ENCODE measurements at places on chromosomes 1 and 21.

- DNase-seq = no peak
Observed at GRCh38 chr21:45723049-45723958, 79.8 kb downstream of the PCBP3 start.

DNA sequence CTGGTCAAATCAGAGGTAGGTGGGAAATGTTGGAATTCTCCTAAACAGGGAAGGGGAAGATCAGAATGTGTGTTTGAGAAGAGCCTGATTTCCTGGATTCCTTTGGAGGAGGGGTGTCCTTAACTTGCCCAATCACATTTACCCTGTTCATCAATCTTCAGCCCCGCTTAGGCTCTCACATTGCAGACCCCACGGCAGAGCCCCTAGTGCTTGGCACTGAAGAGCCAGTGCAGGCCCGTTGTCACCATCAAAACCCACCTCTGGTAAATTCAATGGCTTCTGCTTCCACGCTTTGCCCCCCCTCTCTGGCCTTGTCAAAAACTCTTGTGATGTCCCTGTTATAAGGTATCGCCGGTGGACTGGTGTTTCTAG is 2.3 kb downstream of the AGPAT3 start:
- DNase-seq = no peak

DNA sequence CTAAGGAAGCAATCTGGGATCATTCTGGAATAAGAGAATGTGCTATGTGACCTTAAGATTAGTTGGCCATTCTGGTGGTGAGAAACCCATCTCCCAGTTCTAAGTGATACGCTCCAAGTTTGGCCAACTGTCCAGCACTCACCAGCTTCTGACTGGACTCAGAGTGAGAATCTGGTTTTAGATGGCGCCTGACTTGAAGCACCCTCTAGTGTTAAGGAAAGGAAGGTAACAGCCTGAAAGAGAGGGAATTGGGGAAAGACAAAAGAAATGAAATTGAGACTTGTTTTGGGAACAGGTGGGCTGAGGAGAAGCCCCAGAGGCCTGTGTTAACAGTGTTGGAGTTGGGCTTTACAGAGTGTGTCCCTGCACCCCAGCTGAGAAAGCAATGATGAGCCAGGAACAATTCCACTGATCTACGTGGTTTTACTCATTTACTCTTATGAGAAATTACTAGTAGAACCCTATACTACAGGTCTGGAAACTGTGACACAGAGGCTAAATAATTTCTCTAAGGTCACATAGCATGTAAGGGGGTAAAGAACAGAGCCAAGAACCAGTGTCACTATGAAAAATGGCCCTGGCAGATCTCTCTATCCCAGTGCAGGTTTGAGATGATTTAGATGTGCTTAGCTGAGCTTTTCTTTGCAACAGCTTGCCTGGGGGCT is 9.3 kb upstream of the FCAMR start:
- DNase-seq = no peak

DNA sequence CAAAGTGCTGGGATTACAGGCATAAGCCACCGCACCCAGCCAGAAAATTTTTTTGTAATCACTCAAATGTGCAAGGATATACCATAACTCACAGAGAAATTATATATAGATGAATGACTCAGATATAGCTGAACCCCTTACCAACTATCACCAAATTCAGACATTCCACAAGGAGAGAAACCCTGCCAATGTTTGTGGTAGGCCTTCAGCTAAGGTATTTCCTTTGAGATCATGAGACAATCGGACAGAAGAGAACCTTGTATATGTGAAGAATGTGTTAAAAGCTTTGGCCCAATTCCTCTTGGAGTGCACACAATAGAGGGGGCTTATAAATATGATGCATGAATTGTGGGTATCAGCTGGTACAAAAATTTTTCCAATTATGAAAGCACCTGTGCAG is 50.7 kb downstream of the ZNF684 start:
- no peak for DNase-seq

DNA sequence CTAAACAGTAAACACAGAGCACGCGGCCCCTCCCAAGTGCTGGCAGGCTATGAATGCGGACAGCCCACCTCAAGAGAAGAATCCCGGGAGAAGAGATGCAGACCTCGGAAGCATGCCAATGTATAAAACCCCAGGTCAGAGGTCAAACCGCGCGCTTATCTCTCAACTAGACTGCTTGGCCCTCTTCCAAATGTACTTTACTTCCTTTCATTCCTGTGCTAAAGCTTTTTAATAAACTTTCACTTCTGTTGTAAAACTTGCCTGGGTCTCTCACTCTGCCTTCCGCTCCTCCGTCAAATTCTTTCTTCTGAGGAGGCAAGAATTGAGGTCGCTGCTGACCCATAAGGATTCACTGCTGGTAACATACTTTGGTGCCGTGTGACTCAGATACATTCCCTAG is 216.0 kb downstream of the S1PR1 start:
- no peak for DNase-seq

DNA sequence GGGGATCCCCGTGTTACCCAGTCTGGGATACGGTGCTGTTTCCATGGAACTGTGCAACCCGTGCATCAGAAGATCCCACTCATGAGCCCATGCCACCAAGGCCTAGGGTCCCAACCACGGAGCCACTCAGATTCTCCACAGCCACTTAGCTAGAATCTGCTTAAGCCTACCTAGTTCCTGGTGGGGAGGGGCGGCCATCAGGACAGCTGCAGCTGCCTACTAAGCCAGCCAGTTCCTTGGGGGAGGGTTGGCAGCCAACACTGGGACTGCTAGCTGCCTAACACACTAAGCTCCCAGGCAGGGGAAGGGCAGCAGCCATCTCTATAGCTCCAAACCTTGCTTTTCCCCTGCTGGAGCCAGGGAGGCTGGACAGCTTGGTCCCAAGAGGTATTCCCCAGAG is 549.2 kb upstream of the BRINP3 start:
- DNase-seq = no peak

- peak; percentile 19 for DNase-seq
Observed at GRCh38 chr1:67214420-67215174, 48.3 kb downstream of the IL23R start.

DNA sequence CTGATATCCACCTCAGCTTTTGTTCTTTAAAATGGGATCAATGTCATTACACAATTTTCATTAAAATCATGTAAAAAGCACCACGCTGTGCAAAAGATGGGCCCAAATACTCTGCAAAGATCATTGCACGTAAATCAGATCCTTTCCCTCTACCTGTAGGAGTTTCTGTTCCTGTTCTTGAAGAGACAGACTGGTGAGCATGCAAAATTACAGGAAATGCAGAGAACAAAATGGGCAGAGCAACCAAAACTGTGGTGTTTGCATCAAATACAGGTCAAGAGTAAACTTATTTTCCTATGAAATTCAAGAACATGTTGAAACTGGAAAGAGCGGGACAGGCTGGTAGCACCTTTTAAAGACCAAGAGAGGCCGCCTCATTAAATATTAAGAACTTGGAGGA is 294.9 kb upstream of the ADGRL2 start:
- no peak for DNase-seq

GRCh38 chr1:119799599-119800177 is 11.6 kb downstream of the REG4 start:
- DNase-seq = no peak

DNA sequence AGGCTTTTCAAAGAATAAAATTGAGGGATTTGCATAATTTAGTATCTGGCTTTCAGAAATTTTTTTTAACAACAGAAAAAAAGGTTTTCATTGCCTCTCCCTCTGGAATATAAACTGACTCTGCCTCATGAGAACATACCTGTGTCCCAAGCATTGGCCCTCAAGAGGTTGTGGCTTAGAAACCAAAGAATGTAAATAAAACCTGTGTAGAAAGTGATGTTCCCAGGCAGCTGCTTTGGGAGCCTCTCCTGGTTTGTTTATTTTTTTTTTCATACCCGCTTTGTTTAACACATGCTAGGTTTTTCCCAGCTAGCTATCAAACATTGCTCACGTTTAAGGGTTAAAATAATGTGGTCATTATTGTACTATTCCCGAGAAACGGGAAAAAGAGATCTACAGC is 40.5 kb upstream of the IFNAR2 start:
- no peak for DNase-seq

- no peak for DNase-seq
Observed at GRCh38 chr1:61372944-61373343, 290.6 kb downstream of the NFIA start.

- DNase-seq = peak; percentile 50
Observed at GRCh38 chr1:226656601-226657277, 82.3 kb downstream of the ITPKB start.

- no peak for DNase-seq
Observed at GRCh38 chr1:84042461-84042860, 43.5 kb upstream of the TTLL7 start.

DNA sequence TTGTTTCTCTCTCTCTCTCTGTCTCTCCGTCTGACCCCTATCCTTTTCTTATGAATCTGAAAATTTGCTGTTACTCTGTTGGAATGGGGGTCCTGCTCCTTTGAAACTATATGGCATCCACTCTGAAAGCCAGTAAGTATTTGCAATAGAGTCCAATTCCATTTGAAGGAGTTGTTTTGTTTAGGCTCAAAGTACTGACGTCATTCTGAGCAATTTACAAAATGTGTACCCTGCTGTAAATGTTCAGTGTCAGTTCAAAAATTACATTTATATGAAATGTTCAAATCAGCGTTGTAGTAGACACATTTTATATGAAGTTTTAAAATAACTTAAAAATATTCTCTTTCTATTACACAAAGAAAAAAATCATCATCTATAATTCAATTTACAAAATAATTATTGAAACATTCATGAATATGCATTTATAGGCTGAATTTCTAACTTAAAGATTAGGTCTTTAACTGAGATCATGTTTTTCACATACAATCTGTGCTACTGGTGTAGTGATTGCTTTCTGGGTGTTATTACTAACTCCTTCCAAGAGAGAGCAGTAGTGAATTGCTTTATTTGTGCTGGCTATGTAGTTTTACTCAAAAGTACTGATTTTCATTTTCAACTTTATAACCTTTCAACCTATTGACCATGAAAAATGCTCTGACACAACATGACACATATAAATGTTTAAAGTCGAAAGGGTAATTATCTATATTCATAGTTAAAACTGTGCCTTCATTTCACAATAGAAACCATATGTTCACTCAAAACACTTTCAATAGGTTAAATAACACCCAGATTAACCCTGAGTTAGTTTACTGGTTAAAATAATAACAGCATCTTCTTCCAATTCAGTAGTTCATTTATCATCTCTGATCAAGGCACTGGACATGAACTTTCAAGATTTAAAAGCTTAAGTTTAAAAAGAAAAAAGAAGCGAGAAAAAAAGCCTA is 253.1 kb upstream of the ADGRL4 start:
- DNase-seq = no peak

DNA sequence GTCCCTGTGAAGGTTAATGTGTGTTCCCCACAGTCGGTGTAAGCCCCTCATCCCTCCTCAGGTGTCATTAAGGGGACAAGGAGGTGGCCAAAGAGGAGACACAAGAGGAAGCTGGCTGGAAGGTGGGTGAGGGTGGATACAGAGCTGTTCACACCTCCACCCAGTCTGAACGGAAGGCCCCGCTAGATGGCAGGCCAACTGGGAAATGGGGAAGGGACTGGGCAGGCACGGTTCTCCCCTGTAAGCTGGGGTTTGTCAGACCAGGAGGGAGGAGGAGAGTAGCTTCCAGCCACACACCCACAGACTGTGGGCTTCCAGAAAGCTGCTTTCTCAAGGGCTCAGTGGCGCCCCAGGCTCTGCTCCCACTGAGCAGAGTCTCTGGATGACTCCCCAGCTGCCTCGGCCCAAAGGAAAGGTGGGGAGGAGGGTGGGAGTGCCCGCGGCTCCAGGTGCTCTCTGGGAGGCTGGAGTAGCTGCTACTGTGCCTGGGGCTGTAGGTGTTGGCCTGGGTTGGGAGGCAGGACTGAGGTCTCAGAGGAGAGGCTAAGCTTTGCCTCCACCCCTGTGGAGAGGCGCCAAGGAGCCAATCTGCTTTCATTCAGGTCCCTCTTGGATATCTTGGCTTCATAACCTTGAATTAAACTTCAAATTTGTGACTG is 41.2 kb downstream of the PCP4 start:
- no peak for DNase-seq

GRCh38 chr1:76867342-76868130 is at the start of gene ST6GALNAC5:
TSS of gene ST6GALNAC5 (plus strand) at chr1:76867480.
- DNase-seq = no peak

GRCh38 chr1:59116920-59117542 is 179.9 kb upstream of the FGGY start:
- DNase-seq = no peak

GRCh38 chr1:239893127-239893731 is 198.5 kb upstream of the FMN2 start:
- no peak for DNase-seq

DNA sequence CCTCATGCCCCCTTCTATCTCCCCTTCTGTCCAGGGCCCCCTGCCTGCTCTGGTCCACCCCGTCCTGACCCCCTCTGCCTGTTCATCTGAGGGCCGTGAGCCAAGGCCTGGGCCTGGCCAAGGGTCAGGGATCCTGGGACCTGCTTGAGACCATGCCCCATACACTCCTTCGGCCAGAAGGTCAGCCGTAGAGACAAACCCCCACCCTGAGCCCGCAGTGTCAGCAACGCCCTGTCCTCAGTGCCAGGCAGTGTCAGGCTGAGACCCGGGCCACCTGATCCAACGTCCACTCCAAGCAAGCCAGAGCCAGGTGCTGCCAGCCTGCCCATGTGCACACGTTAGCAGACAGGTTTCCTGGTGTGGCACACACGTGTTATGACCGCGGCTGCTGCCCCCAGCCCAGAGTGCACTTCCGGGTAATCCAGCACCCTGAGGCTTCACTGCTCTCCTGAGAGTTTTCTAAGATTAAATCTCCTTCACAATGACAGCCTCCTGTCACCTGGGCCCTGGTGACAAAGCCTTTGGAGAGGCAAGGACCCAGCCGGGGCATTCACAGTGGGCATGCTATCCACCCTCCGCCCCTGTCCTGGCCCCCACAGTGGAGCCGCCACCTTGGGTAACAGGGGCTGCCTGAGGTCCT is 10.1 kb upstream of the SAMD11 start:
- no peak for DNase-seq

- DNase-seq = no peak
Observed at GRCh38 chr1:7253118-7253480, 467.8 kb downstream of the CAMTA1 start.

DNA sequence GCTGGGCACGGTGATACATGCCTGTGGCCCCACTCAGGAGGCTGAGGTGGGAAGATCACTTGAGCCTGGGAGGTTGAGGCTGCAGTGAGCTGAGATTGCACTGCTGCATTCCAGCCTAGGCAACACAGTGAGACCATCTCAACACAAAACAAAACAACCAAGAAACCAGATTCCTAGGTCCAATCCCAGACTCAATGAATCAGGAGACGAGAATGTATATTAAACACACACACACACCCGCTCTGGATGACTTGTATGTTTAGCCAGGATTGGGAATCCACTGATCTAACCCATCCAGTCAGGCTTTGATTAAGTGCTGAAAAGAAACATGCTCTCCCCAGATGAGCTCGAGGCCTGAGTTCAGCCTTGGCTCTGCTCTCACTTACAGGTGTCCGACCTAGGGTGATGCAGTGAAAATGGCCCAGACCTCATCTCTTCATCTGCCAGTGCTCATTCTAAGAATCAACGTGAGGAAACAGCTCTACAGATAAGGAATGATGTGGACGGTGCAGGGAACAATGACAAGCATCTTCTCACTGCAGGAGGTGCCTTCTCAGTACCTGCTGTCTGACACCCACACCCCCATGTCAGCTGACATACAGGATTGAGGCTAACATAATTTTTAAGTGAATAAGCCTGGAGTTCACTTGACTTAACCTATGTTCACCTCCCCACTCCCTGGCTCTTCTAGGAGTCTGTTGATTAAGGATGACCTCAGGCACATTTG is 15.3 kb upstream of the SRSF4 start:
- DNase-seq = no peak

Data from activated naive CD4-positive, alpha-beta T cell (primary cell).